Spinal cord (tissue), 10 donors: ENCODE measurements at places on chromosomes 11 and 22. TPM values are rescaled to one million over a fixed set of nuclear protein-coding genes. Genes with fewer than 3 reads are reported as not detected.

GRCh38 chr11:118051611-118052461, 25.0 kb upstream of the TMPRSS4 start:
- DNase-seq = no peak

The ANKRD42 gene
- total RNA-seq = 13.1 TPM

GRCh38 chr11:2219318-2220017, 47.9 kb upstream of the TH start:
- no peak for DNase-seq

GRCh38 chr11:68939583-68940555, 36.2 kb downstream of the IGHMBP2 start:
- DNase-seq = no peak

The SLC25A18 gene
- total RNA-seq = 13.1 TPM

- DNase-seq = no peak
Measured at GRCh38 chr11:1397146-1397861, 7.6 kb downstream of the BRSK2 start.
